ENCODE measurements at places on chromosomes 3 and 15.
A peak's percentile ranks its signal among the peaks of the same experiment; 100 is the strongest.

DNA sequence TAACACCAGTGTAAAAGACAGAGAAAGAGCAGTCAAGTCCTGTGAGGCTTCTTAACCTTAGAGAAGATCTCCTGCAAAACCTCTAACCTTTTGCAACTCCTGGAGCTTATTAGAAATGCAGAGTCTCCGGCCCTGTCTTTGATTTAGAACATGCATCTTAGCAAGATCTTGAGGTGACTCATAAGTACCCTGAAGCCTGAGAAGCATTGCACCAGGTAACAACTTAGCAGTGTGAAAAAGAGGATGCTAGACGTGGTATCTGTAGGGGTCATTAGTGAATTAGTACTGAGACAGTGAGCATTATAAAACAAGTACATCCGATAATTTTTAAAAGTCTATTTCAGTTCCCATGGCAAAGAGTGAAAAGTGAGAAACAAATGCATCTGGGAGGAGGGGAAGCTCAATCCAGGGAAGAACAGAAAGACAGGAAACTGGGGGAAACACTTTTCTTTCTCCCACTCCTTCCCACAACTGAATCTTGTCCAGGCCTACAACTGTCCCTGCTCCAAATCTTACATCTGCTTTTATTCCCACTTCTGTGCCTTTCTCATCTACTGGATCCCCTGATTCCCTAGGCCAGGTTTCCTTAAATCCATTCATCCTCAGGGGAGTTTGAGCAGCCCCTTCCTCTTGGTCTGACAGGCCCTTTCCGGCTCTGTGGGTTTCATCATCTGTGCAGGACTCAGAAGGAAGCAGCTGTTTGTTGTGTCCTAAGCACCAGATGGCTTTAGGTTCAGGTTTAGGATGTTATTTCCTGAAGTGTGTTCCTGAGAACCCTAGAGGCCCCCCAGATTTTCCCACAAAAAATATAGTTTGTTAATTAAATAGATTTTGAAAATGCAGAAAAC lies 128.1 kb upstream of the IL12A start:
- no peak for DNase-seq

- DNase-seq: no peak
Measured at GRCh38 chr3:22982981-22983587, 220.0 kb upstream of the UBE2E2 start.

DNA sequence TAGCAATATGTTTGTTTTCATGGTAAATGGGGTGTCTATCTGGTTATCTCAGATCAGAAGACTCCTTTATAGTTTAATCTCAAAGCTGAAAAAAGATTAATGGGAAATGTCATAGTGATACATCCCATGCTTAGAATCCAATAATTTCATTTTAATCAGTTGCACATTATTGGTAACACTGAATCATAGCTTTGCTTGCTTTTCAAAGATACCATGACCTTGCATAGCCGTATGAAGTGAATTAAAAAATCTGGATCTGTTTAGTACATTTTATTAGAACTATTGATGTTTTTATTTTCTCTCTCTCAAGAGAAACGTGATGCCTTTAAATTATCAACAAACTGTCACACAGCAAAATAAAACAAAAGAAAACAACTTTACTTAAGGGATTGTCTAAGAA lies 506.7 kb upstream of the SGO1 start:
- DNase-seq: no peak

- no peak for DNase-seq
Measured at GRCh38 chr3:139746481-139746880, 68.7 kb upstream of the NMNAT3 start.

DNA sequence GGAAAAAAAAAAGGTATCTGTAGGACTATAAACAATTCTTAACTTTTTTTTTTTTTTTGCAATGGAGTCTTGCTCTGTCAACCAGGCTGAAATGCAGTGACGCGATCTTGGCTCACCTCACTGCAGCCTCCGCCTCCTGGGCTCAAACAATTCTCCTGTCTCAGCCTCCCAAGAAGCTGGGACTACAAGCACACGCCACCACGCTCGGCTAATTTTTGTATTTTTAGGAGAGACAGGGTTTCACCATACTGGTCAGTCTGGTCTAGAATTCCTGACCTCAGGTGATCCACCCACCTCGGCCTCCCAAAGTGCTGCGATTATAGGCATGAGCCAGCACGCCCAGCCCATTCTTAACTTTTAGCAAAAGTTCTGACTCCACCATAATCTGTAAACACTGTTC lies 50.5 kb downstream of the TRPM7 start:
- no peak for DNase-seq

DNA sequence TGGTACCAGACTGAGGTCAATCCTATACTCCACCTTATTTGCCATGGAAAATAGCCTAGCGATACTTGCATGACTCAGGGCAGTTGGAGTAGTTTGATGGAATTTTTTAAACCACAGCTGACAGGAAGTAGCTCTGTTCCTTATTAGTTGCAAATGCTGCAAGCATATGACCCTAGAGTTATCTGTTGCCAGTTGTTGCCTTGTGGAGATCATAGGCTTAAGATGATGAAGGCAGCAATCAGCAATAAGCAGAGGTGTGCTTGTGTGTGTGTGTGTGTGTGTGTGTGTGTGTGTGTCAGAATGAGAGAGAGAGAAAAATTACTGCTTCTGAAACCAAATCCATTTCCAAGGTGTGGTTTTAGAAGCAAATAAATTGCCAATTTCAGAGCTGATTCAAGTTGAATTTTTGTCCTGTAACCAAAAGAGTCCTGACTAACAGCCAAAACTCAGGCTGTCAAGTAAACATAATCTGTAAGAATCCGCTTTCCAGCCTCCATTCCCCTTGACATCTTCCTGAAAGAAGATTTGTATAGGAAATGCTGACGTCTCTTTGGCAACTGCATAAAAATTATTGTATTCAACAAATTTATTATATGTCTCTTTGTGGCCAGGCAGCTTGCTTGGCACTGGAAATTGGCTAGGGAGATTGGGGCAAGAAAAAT lies 141.2 kb downstream of the SERPINI1 start:
- DNase-seq: no peak

DNA sequence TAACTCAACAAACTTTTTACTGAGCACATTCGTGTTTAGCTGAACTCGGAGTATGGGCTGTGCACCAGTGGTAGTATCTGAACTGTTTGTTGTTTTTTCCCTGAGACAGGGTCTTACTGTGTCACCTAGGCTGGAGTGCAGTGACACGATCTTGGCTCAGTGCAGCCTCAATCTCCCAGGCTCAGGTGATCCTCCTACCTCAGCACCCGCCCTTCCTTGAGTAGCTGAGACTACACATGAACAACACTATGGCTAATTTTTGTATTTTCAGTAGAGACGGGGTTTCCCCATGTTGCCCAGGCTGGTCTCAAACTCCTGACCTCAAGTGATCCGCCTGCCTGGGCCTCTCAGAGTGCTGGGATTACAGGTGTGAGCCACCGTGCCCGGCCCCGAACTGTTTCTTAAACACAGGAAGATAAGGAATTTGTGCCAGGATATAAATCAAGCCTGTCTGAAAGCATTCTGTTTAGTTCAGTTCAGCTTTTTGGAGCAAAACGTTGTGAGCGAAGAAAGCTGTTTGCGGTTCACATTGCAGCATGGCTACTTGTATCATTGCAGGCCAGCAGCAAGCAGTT lies 40.4 kb upstream of the SKOR1 start:
- no peak for DNase-seq

DNA sequence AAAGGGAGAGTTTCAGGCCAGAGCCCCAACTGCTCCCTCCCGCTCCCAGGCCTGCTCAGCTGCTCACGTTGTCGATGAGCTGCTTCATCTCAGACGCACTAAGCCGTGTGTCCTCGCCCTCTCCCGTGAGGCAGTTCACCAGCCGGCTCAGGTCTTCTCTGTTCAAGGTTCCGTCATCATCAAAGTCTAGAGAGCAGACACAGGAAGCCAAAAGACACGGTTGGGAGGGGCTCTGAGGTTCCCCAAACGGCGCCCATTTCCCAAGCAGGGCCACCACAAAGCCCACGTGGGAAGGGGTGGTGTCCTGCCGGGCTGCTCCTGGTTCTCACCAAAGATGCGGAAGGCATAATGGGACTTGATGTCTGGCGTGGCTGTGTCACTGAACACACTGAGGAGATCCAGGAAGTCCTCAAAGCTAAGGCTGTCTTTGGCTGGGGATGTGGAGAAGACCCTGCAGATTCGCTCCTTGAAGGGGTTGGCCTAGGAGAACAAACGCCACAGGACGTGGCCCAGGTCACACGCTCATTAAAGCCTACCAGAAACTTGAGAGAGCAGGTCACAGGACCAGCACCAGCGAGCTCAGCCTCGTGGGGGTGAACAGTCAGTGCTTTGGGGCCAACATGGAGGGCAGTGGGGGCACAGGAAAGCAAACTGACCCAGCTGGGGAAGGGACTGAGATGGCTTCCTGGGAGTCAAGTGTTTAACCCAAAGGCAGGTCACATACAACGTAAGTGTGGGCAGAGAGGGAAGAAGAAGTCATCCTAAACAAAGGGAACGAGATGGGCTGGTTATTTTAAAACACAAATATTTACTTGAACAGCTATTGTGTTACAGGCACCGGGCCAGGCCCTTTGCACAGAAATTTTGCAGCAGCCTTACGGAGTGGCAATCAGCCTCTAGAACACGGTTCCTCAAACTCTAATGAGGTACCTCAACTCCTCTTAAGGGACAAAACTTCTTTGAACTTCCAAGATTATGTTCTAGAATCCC lies 2.4 kb downstream of the CIB1 start:
- peak; percentile 80 for DNase-seq

GRCh38 chr3:12253516-12254343 lies 35.1 kb upstream of the PPARG start:
- no peak for DNase-seq

DNA sequence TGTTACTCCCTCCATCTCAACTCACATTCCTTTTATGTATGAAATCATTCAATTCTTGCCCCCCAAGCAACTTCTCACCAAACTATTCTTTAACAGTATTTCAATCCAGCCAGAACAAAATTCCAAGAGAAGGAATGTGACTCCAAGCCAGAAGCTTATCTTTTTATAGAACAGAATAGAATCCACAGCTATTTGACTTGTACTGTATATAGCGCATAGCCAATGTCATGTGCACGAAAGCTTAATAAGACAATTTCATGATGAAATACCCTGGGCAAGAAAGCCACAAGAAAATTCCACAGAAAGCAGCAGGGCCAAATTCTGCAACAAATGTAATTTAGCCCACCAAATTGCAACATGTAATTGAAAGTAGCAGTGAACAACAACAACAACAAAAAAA lies 127.6 kb upstream of the UBE2E2 start:
- no peak for DNase-seq

DNA sequence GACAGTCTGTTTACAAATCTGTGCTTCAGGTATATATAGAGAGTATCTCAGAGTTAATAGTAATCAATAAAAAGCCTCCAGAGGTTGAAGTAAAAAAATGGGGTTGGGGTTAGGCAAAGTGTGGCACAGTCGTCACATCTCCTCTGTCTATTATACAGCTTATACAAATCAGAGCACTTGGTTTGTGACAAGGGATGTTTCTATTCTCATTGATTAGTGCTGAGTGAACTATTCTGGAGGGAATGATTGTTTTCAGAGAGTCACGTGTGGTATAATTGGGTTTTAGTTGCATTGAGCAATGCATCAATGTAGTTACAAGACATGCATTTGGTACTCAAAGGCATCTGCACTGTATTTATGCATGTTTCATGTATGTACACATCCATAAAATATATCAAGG lies 172.9 kb downstream of the EPHA3 start:
- DNase-seq: no peak

- peak; percentile 32 for DNase-seq
Measured at GRCh38 chr3:31132132-31132769, 237.8 kb upstream of the GADL1 start.

- no peak for DNase-seq
Measured at GRCh38 chr3:60001369-60001768, 951.5 kb upstream of the CFAP20DC start.

DNA sequence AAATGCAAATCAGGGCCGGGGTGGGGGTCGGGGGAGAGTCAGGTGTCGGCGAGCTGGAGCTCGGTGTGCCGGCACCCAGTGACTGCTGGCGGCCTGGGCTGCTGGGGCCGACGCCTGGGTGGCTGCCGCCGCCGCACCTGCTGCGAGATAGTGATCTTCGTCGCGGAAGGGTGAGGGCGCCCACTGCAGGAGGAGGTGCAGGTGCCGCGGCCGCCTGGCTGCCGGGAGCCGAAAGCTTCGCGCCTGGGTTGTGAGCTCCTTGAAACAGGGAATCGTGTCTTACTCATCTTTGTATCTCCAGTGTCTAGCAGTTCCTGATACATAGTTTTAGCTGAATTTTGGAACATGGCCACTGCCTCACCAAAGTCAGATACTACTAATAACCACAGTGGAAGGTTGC lies 64.0 kb upstream of the CPOX start:
- DNase-seq: peak; percentile 42

GRCh38 chr3:151387842-151388241 lies 3.3 kb upstream of the P2RY12 start:
- no peak for DNase-seq

- DNase-seq: no peak
Measured at GRCh38 chr3:168828536-168828935, 732.8 kb upstream of the GOLIM4 start.

GRCh38 chr15:101623367-101624304 lies 28.5 kb downstream of the TM2D3 start:
- no peak for DNase-seq

GRCh38 chr3:11991751-11992150 lies 12.4 kb upstream of the SYN2 start:
- DNase-seq: no peak

DNA sequence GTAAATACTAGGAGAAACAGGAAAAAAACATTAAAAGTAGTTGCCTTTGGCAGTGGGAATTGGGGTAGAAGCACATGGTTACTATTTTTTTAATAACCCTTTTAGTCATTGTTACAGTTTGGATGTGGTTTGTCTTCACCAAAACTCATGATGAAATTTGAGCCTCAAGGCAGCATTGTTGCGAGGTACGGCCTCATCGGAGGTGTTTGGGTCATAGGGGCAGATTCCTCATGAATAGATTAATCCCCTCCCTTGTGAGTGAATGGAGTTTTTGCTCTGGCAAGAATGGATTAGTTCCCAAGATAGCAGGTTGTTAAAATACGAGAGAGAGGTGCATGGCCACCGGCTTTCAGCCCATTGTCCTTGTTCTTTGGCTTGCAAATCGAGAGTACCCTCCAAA lies 92.6 kb downstream of the LEKR1 start:
- DNase-seq: no peak

- DNase-seq: peak; percentile 37
Measured at GRCh38 chr3:66473692-66474091, 27.1 kb downstream of the LRIG1 start.

DNA sequence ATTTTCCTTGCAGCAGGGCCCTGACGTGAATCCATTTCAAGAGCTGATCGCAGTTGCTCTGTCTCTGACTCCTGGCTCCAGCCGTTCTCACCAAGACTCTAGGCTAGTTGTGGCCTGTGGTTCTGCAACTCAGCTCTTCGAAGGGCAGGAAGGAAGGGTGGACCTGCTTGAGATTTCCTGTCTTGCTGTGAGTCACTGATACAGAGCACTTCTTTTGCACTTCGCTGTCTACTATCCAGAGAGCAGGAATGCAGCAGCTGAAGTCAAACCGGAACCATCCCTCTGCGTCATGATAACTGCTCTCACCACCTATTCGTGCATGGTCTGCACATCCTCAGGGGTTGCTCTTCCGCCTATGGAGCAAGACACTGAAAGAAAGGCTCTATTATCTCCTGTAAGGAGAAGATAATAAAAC lies 59.7 kb downstream of the RAP2B start:
- DNase-seq: peak; percentile 91
